ENCODE measurements at places on chromosomes 12 and 14.

DNA sequence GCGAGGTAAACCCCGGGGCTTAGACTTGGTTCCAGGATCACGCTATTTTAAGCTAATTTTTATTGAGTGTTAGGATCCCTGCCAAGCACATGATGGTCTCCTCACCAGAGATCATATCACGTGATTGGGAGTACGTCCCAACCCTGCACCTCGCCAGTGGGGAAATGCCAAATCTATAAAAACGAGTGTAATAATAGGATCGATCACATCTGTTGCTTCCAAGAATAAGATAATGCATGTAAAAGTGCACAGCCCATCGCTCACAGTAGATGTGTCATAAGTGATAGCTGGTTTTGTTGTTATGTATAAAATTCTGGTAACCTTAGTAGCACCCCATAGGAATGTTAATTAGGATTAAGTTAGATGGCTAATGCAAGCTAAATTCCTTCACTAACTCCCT, 581.0 kb upstream of the TMEM132C start:
- DNase-seq, result no peak

DNA sequence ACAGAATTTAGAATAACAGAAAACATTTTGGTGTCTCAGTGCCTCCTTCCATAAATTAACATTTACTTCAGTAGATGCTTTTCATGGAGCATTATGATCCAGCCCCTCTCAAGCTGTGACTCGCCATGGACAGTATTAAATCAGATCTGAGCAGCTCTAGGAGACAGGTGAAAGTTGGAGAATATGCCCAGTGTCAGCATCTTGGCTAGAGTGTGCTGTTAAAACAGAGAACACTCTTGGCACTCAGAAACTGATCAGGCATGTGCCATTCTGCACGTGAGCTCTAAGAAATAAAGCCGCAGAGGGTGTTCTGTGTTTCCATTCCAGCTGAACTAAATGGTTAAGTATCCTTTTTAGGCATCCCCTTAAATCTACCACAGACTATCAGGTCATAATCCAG, 68.0 kb downstream of the DIP2B start:
- no peak for DNase-seq

DNA sequence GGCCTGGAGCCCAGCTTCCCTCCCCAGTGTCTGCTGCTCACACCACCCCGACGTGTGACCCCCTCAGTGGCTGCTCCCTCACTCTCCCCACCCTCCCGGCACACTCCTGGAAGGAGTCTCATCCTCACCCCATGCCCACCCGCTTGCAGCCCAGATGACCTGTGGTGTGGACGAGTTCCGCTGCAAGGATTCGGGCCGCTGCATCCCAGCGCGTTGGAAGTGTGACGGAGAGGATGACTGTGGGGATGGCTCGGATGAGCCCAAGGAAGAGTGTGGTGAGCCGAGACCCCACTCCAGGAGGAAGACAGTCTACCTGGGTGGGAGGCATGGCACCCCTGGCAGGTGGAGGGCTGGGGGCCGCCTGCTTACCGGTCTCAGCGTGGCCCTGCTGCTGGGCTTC, 15.0 kb upstream of the NXPH4 start:
- DNase-seq, result no peak

DNA sequence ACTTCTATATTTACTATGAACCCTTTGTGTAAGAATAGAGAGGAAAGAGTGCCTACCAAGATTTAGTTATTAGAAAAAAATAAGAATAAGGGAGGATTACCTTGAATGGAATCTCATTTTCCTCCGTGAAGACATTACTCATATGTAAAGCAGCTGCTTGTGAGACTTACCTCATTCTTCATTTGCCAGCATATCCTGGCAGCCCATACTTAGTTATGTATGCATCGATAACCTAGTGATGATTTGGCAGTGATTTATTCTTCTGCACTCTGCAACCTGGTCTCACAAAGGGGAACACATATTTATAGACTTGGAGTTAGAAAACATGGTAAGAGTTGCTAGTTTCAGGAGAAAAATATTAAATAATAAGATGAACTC, 56.8 kb downstream of the LRFN5 start:
- no peak for DNase-seq

GRCh38 chr14:47442211-47442610, 233.2 kb downstream of the MDGA2 start:
- DNase-seq, result no peak

GRCh38 chr14:28515571-28515970, 251.0 kb upstream of the FOXG1 start:
- no peak for DNase-seq

- no peak for DNase-seq
Observed at GRCh38 chr12:124323771-124324530, 29.1 kb downstream of the RFLNA start.

GRCh38 chr14:99571303-99571986, 32.6 kb downstream of the CCDC85C start:
- DNase-seq, result no peak

- no peak for DNase-seq
Observed at GRCh38 chr14:61179796-61180398, 101.2 kb downstream of the TMEM30B start.

DNA sequence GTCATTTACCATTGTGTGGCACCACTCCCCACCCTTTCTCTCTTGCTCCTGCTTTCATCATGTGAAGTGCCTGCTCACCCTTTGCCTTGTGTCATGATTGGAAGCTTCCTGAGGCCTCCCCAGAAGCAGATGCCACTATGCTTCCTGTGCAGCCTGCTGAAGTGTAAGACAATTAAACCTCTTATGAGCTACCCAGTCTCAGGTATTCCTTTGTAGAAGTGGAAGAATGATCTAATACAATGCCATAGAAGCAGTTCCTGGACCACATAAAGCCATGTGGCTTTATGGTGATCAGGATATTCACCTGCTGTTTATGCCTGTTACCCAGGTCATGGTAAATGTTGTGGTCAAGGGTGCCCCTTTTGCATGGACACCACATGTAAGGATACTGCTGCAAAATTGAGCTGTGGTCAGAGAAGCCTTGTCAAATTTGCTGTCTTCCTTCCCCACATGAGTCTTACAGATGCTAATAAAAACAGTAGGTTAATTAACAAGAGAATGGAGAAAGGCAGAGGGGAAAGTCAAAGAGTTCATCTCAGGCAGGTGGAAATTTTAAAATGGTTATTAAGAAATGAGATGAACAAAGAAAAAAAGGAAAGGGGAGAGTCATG, 112.8 kb upstream of the IFNG-AS1 start:
- DNase-seq, result no peak

DNA sequence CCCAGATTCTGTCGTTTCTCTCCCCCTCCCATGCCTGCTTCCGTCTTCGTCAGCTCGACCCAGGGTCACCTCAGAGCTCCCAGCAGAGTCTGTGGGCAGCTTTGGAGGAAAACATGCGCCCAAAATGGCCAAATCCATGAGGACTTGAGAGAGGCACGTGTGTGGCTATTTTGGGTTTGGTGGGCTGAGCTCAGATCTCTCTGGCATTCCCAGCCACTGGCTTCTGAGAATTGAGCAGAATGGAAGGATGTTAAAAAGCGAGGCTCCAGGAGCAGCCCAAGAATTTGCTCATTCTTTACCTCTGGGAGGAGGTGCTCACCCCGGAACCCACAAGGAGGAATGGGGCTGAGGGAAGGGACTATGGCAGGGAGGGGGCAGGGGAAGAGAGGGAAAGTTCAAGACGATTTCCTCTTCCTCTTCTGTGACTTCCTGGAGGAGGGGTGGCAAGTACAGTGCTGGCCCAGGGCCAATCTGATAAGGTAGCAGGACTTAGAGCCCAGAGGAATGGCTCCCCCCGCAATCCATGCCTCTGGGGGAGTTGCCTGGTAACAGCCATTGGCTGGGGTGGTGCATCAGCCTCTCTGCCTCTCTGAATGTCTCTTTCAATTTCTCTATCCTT, 20.1 kb downstream of the TSPAN9 start:
- DNase-seq, result no peak

DNA sequence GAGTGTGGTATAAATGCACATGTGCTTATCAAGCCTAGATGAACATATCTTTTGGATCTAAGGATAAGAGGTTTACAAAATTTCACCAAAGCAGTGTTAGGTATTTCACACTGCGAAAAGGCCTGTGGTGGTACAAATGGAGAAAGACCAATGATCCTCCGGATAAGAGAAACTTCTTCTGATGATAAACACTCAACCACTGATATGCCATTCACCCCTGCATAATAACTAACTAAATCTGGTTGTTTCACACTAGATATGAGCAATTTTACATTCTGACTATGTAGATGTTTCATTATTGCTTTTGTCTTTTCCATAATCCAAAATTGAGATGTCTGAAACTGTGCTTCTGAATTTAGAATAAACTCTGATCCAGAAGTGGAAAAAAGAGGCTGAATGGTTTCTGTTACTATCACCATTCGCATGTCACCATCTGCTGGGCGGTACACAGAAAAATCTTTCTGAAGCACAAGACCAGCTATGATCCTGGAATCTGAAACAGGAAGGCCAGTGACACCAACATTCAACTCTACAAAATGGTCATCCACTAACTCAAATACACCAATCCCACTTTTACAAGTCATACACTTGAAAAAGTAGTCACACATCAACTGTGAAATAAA, 1.3 kb downstream of the BBS10 start:
- no peak for DNase-seq

DNA sequence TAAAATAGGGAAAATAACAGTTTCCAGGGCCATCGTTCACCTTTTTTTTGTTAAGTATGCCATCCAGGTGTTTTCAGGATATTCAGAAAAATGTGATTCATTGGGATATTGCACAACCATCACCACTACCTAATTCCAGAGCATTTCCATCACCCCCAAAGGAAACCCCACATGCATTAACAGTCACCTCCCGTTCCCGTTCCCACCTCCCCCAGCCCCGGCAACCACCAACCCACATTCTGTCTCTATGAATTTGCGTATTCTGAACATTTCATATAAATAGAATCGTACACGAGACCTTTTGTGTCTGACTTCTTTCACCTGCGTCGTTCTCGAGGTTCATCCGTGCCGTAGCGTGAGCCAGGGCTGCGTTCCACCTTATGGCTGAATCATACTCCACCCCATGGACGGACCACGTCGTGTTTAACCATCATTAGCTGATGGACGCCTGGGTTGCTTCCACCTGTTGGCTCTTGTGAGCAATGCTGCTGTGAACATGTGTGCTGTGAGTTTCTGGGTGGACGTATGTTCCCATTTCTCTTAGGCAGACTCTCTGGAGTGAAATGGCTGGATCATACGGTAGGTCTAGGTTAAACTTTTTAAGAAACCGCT, 51.0 kb upstream of the NCOR2 start:
- DNase-seq, result no peak

GRCh38 chr14:93923626-93924025, 3.5 kb upstream of the FAM181A start:
- no peak for DNase-seq

DNA sequence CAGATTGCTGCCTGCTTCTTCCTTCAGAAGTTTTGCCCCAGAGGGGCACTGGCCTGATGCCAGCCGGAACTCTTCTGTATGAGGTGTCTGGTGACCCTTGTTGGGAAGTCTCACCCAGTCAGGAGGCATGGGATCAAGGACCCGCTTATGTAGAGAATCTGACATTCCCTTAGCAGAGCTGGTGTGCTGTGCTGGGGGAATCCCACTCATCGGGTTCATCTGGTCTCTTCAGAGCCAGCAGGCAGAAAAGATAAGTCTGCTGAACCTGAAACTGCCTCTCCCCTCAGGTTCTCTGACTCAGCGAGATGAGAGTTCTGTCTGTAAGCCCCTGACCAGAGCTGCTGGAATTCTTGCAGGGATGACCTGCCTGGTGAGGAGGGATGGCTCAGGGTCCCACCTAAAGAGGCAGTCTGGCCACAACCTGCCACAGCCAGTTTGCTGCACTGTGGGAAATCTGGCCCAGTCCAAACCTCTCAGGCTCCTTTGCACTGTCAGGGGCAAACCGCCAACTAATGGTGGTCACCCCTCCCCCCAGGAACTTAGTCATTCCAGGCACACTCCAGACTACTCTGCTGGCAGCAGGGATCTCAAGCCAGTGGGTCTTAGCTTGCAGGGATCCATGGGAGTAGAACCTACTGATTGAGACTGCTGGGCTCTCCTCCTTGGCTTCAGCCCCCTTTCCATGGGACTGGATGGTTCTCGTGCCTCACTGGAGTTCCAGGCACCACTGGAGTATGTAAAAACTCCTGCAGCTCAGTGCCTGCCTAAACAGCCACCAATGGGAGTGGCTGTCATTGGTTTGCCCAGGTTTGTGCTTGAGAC, 4.1 kb downstream of the CLEC2D start:
- DNase-seq, result no peak

- no peak for DNase-seq
Observed at GRCh38 chr12:92509156-92509738, 193.5 kb upstream of the PLEKHG7 start.

GRCh38 chr12:6961278-6961694, 9.2 kb downstream of the PHB2 start:
- peak; percentile 80 for DNase-seq

- no peak for DNase-seq
Observed at GRCh38 chr12:128793701-128794100, 30.1 kb downstream of the SLC15A4 start.

GRCh38 chr14:63452796-63453195, 90.4 kb downstream of the PPP2R5E start:
- DNase-seq, result no peak

DNA sequence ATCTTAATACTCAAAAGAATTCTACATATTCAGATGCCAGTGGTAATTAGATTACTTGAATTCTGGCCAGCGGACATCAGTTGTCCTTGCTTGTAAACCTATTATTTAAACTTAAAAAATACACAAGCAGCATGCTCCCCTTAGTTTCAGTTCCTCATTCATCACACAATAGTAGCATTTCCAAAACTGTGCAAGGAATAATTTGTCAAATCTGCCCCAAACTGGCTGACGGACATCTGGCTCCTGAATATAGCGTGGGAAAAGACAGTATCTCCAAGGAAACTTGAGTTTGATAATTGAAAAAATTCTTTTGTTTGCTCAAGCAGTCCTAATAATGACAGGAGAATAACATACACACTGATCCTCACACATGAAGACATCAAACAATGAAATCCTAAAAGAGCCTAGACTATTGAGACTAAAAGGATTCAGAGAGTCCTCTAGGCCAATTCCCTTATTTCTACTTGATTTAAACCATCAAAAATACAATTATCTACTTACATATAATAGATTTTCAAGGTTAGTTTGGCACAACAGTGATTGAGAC, 90.4 kb downstream of the KIF21A start:
- no peak for DNase-seq

DNA sequence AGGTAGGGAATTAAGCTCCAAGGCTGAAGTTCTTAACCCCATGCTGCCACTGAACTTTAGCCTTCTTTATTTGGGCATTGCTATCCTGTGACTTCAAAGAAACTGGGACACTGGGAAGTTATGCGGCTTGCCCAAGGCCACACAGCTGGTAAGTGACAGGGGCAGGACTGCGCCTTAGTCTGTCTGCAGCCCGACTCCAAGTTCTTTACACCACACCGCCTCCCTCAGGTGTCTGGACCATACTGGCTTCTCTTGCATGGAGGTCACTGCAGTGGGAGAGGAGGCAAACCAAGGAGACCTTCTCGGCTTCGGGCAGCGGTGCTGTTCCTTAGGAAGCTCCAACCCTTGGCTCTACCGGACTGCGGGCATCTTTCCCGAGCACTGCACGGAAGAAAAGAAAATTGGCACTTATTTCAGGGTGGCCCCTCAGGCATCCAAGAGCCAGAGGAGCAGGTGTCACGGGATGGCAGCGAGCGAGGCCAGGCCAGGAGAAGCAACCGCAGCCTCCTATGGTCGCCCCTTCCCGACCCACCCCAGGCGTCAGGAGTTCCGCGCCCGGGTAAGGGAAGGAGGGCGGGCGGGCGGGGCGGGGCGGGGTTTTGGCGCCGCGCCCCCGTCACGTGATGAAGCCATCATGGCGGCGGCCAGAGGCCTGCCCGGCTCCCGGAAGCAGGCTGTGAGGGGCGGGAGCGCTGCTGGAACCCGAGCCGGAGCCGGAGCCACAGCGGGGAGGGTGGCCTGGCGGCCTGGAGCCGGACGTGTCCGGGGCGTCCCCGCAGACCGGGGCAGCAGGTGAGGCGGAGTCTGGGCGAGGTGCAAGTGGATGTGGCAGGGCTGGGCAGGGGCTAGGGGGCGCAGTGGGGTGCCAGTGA, 16.4 kb upstream of the ESPL1 start:
- peak; percentile 32 for DNase-seq

All from stimulated activated CD8-positive, alpha-beta memory T cell treated with anti-CD3 and anti-CD28 coated beads, Interleukin-7, amount 100 ng/mL, for 1 hour (primary cell).